ENCODE measurements at places on chromosomes 1 and 21.

- no peak for DNase-seq
Observed at GRCh38 chr1:115343200-115343737, 5.2 kb upstream of the NGF start.

DNA sequence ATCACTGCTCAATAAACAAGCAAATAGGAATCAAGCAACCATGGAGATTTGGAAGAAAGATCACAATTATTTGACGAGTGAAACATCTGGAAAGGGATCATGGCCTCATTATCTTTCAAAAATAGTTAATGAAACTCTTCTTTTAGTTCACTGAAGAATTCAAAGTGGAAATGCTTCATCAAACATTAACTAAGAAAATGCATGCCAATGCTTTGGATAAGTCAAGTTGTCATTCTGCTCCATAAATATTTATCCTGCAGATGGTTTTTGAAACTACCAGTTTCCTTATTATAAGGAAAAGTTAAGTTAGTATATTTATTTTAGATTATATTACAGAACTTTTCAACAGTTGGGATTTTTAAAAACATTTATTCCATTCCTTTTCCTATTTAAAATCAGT is 206.5 kb upstream of the ADGRL2 start:
- DNase-seq: no peak

- peak; percentile 6 for DNase-seq
Observed at GRCh38 chr1:169546087-169546995, 39.9 kb downstream of the F5 start.

- no peak for DNase-seq
Observed at GRCh38 chr1:203524824-203525223, 30.9 kb downstream of the OPTC start.

GRCh38 chr1:243508303-243508713 is 252.5 kb downstream of the SDCCAG8 start:
- DNase-seq: no peak

GRCh38 chr1:31642366-31642765 is 2.3 kb downstream of the PEF1 start:
- no peak for DNase-seq

GRCh38 chr1:14365301-14365988 is 233.0 kb upstream of the KAZN start:
- DNase-seq: no peak

- no peak for DNase-seq
Observed at GRCh38 chr1:62336638-62336994, 17.4 kb upstream of the KANK4 start.

DNA sequence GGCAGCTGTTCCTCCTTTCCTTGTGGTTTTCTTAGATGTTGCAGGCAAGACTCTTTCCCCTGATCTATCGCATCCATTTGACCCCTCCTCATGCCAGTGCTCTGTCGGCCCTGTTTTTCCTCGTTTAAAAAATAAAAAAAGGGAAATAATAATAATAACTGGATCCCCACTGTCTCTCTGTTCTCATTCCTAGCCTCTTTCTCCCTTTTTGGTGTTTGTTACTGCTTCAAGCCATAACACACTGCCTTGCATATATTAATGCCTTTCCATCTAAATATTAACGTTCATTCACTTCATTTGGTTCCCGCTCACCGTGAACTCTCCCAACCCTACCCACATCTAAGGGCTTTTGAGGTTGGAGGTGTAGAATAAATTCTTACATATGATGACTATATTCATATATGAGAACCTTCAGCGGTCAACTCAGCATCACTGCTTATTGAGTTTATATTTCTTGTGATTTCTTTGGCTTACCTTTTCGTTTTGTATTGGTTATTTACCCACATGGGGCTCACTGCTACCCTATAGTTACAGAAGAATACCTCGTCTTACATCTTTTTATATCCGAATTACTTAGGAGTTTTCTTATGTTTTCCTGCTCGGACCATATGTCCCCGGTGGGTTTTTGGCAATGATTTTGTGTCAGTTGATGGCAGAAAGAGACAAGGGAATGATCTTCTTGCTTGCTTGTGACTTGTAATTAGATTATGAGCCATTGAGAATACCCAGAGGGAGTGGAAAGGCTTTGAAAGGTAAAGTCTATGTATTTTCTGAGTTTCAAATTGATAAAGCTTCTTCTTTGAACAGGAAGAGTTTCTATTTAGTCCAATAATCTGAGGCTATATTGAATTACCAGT is 805 bp downstream of the ATG4C start:
- no peak for DNase-seq

DNA sequence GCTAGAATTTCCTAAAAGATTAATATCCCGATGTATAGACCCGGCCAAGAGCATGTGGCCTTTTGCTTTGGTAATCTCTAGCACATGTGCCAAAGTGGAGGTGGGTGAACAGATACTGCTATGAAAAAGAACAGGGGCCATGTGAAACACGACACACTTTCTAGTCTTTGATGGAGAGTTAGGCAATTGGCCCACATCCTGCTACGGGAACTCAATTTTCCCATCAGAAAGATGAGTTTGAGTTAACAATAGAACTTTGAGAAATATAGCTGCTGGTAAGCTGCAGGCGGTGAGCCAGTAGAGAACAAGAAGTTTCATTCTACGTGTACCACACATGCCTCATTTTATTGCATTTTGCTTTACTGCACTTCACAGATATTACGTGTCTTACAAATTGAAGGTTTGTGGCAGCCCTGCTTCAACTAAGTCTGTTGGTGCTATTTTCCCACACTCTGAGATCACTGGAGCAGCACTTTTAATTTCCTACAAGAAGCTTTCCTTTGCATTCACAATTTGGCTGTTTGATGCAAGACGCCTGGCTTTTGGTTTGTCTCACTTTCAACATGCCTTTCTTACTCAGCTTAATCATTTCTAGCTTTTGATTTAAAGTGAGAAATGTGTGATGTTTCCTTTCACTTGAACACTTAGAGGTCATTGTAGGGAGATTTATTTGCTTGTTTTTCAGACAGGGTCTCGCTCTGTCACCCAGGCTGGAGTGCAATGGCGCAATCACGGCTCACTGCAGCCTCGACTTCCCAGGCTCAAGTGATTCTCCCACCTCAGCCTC is 46.3 kb downstream of the HTR6 start:
- peak; percentile 7 for DNase-seq

DNA sequence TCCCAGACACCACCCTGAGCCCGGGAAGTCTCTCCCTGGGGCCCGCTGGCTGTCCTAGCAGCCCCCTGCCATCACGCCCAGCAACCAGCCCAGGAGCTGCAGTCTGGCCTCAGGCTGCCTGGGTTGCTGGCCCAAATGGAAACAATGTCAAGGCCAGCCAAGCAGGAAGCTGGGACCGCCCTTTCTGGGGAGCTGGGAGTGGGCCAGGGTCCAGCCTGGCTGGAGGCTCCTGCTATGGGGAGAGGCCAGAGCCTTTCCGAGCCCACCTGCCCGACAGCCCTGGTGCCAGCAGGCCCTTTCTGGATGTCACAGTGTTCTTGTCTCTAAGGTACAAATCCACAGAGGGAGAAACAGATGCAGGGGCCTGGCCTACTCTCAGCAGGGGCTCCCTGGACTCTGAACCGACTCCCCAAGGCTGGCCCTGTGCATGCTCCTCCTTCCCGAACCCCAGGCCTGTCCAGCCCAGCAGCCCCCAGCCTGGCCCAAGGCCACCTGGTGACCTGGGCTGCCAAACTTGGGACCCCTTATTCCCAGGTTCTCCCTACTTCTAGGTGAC is 1.2 kb upstream of the MMEL1 start:
- DNase-seq: no peak

- no peak for DNase-seq
Observed at GRCh38 chr1:119516247-119516646, 9.2 kb downstream of the HSD3B1 start.

- DNase-seq: no peak
Observed at GRCh38 chr1:195326325-195326724, 1281.9 kb downstream of the KCNT2 start.

GRCh38 chr1:87495147-87495546 is 166.5 kb downstream of the LMO4 start:
- DNase-seq: no peak

DNA sequence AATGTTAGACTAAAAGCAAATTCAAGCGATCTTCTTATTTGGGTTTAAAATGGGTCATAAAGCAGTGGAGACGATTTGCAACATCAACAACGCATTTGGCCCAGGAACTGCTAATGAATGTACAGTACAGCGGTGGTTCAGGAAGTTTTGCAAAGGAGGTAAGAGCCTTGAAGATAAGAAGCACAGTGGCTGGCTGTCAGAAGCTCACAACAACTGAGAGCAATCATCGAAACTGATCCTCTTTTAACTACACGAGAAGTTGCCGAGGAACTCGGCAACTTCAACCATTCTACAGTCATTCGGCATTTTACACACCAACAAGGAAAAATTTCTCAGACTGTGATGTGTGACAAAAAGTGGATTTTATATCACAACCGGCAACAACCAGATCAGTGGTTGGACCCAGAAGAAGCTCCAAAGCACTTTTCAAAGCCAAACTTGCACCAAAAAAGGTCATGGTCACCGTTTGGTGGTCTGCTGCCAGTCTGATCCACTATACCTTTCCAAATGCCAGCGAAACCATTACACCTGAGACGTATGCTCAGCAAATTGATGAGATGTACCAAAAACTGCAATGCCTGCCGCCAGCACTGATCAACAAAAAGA is 47.9 kb downstream of the ASH1L start:
- DNase-seq: no peak

GRCh38 chr21:44058652-44058964 is 46.5 kb downstream of the TRAPPC10 start:
- DNase-seq: no peak

Measured in stimulated activated CD8-positive, alpha-beta memory T cell treated with anti-CD3 and anti-CD28 coated beads, Interleukin-15, amount 100 ng/mL, for 48 hours (primary cell).